ENCODE measurements at places on chromosomes 4 and X. TPM values are rescaled to one million over a fixed set of nuclear protein-coding genes. Genes with fewer than 3 reads are reported as not detected.

GRCh38 chr4:156778093-156778492 is 193.5 kb downstream of the PDGFC start:
- no peak for DNase-seq

DNA sequence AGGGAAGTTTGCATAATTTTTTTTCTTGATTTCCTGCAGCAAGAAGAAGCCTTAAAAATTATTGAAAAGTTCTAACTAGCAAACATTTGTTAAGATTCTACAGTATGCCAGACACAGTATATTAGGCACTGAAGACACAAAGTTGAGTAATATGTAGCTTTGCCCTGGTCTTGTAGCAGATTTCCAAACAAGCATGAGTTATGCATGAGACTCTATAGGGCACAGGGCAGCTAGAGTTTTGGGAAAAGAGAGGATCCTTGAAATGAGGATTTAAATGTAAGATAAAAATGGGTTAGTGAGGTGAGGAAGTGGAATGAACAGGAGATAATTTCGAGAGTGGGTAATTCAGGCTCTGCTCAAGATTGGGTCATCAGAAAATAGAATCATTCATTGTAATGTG is 8.6 kb upstream of the GPRIN3 start:
- no peak for DNase-seq

Gene PHF8
- 7.8 TPM for total RNA-seq

Gene TACR3
- total RNA-seq: not detected

DNA sequence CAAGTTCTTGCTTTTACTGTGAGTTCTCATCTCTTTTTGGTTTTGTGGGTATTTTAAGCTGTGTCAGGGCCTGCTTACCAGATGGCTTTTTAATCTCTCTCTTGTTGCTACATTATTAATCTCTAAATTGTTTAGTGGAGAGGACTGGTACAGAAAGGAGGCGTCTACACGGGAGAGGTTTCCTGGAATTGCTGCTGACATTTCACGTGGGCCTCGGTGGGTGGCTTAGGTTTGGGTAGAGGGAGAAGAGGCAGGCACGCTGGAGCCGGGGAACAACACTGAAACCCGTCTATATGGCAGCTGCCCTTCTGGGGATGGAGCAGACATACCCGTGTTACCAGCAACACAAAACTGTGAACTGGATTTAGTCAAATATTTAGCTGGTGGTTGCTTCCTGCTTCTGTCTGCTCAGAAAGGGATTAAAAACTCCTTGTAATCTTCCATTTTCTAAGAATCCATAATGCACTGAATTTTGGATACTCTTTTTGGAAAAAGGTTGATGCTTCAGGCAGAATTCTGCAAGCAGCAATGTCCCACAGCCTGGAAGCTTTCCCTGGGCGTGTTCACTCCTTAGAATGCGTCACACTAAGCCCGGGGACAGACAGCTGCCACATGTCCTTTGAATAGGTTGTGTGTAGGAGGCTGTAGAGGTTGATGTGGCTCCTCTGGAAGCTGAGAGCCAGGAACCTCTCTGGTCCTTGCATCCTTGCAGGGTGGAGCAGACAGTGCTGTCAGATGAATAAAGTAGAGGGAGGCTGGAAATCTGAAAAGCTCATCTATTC is 199.8 kb upstream of the GATB start:
- DNase-seq: no peak

DNA sequence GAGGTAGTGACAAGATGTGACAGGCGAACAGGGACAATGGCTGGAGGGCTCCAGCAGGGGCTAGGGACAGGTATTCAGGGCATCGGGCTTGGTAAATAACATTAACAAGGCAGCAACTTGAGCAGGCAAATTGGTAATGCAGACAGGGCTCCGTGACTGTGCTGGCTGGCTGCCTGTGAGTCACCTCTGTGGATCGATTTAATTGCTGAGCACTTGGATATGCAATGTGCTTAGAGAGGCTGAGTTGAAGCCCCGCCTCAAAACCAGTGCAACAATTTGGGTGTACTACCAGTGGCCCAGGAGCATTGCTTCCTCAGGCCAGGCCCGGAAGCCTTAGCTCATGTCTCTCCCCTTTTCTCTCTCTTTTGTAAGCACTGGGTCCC is 19.5 kb downstream of the CNGA2 start:
- DNase-seq: peak; percentile 47
